ENCODE measurements at places on chromosomes 4 and X.

- DNase-seq: no peak
These were observed 98.1 kb upstream of the JADE1 start for GRCh38 chr4:128711361-128711760.

- DNase-seq: peak; percentile 89
These were observed 37.0 kb upstream of the ATP6AP2 start for GRCh38 chrX:40543661-40544328.

DNA sequence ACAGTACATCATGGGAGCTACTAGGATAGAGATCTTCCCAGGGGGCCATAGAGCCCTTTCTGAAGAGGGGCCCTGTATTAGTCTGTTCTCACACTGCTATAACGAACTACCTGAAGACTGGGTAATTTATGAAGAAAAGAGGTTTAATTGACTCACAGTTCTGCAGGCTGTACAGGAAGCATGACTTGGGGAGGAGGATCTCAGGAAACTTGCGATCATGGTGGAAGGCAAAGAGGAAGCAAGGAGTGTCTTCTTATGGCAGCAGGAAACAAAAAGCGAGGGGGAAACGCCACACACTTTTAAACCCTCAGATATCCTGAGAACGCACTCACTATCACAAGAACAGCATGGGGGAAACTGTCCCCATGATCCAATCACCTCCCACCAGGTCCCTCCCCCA, 4.2 kb upstream of the SLC9A6 start:
- DNase-seq: no peak

DNA sequence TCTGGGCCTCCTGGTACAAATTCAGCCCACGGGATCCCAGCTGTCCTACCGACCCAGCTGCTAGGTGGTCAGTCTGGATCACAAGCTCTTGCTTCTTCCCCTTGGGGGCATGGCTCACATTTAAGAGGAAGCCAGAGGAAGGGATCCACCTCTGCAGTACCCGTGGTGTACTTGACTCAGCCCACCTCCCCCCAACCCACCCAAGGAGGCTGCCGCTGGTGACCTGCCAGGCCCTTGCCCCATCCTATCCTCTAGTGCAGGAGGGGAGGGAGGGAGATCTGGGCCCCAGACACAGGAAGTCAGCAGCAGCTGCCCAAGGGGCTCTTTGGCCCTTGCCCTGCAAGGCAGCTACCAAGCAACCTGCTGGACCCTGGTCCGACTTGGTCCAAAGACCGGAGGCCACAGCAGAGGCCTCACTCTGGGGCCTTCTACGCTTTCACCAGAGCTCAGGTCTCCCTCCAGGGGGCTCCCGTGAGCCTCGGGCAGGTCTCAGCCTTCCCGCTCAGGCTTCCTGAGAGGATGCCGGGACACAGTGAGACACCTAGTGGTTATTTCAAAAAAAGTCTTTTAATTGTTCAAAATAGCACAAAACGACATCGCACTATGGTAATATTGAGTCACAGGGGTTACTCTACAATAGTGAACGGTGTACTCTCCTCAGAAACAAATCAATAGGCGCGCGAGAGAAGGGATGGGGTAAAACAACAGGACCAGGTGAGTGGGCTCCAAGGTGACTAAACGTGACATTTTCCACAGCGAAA, 2.7 kb upstream of the RENBP start:
- DNase-seq: peak; percentile 92
